NCI-H1092 (cell line): ENCODE measurements at places on chromosomes 4 and X.

GRCh38 chr4:168942985-168943384 is 67.1 kb downstream of the CBR4 start:
- no peak for DNase-seq

- DNase-seq, result no peak
These were observed 74.8 kb downstream of the WWC2 start for GRCh38 chr4:183173580-183174526.

DNA sequence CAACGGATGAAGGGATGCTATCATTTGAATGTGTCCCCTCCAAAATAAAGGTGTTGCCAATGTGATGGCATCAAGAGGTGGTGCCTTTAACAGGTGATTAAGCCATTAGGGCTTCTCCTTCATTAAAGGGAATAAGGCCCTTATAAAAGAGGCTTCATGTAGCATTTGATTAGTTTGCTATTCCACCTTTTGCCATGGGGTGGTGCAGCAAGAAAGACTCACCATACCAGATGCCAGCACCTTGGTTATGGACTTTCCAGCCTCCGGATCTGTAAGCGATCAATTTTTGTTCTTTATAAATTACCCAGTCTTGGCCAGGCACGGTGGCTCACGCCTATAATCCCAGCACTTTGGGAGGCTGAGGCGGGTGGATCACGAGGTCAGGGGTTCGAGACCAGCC is 7.9 kb upstream of the SLC25A43 start:
- DNase-seq, result no peak

GRCh38 chr4:163808011-163808410 is 313.5 kb downstream of the TMA16 start:
- DNase-seq, result no peak

DNA sequence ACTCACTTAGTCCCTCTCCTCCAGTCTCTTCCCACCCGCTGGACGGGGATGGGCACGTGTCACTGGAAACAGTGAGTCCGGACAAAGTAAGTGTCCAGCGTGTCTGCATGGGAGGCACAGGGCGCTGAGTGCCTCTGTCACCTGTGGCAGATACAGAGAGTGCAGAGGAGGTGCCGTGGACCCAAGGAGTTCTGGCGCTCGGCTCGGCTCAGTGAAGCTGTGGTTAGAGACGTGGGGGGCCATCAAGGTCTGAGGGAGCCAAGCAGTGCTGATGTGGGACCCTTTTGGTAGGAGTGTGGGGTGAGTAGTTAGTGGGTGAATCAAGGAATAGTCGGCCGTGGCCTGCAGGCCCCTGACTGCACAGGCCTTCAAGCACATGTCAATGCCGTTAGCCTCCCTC is 40.1 kb upstream of the MSANTD1 start:
- no peak for DNase-seq

- no peak for DNase-seq
These were observed 3.9 kb downstream of the AVPR2 start for GRCh38 chrX:153908219-153908860.

DNA sequence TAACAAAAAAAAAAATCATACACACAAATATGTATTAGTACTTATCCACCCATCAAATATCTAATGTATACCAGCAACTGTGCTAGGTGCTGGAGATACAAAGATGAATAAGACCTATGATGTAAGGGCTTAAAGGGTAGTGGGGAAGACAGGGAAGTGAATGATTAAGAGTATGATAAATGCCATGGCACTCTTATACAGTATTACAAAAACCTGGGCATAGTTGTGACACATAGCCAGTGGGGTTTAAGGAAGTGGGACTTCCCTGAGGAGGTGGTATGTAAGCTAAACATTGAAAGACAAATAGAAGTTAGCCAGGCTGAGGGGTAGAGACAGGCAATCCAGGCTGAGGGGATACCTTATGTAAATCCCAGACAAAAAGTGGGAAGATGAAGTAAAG is 23.5 kb downstream of the CHM start:
- no peak for DNase-seq

- no peak for DNase-seq
These were observed 103.6 kb downstream of the RAPGEF2 start for GRCh38 chr4:159206427-159206871.

DNA sequence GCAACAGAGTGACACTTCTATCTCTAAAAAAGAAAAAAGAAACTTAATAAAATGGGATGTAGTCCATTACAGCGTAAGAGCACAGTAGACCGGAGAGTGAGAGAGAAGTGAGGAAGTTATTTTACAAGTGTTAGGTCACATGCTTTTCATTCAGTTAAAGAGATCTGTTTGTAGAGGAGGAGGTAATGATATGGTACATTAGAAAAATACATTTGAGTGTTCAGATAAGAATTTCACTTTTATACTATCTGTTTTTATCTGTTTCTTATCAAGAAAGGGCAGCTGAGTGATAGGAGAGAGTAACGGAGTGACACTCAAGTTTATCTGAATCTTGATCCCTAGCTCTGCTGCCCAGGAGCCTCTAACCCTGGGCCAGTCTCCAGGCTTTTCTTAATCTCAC is 38.9 kb downstream of the FNIP2 start:
- DNase-seq, result no peak

DNA sequence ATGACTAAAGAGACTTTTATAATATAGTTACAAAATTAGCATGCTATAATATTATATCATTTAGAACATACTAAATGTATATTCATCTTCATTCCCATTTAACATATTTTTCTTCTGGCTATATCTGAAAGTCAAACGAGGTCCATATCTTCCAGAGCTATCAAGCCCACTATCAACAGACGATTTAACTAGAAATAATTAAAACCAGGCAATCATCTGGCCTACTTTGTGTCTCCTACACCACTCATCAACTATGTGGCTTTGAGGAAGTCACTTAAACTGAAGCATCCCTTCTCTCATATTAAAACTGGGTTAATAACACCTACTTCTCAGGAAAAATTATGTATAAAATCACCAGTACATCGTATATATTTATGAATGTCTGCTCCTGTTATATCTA is 1330.5 kb upstream of the PABPC4L start:
- no peak for DNase-seq

- no peak for DNase-seq
These were observed 300.4 kb upstream of the CPEB2 start for GRCh38 chr4:14701896-14702295.

DNA sequence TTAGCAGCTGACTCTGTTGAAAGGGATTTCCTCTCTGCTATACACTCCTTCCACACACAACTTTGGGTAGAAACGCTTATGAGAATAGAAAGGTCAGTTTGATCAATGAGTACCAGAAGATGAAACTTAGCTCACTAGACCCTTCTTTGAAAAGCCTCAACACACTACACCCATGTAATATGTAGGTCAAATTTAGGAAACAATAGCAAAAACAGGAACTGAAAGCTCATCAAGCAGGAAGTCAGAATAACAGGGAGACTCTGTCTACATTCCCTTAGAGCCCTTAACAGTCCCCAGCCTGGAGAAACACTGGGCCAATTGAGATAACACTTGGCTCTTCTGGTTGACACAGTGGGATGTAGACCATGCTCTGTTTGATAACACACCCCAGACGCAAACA is 30.7 kb downstream of the SRPX2 start:
- no peak for DNase-seq

DNA sequence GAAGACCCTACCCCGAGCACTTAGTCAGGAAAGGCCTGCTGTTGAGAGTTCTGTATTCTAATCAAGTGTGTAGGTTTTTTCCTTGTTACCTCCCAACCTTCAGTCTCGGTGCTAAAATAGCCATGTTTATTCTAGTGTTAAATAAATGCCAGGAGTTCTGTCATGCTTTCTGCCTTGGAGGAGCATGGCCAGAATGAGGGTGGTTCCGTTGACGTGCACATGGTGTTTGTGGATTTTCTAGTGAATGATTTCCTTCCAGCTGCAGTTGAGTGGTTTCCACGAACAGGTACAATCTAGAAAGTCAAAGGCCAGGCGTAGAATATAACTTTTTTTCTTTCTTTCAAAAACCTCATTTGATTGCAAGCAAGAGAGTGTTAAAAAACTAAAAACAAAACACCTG is 21.0 kb downstream of the TRMT44 start:
- no peak for DNase-seq

- DNase-seq, result no peak
These were observed 17.9 kb downstream of the BCLAF3 start for GRCh38 chrX:19972984-19973383.

GRCh38 chr4:90121676-90122354 is 5.4 kb upstream of the CCSER1 start:
- DNase-seq, result no peak

DNA sequence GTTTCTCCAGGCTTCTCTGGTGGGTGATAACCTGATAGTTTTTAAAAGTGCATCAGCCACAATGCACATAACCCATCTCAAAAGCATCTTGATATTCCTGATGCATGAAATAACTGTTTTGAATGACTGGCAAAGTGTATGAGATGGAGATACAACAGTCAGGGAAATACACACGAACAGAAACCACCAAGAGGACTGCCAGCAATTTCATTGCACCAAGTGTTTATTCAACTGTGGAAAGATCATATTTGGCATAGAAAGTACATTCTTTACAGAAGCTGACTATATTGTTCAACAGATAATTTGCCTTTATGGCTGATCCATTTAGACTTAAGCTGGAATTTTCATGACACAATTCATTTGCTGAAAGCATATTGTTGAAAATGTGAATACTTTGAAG is 139.5 kb downstream of the SLIT2 start:
- no peak for DNase-seq

GRCh38 chr4:5034206-5034605 is 14.9 kb upstream of the CYTL1 start:
- no peak for DNase-seq

DNA sequence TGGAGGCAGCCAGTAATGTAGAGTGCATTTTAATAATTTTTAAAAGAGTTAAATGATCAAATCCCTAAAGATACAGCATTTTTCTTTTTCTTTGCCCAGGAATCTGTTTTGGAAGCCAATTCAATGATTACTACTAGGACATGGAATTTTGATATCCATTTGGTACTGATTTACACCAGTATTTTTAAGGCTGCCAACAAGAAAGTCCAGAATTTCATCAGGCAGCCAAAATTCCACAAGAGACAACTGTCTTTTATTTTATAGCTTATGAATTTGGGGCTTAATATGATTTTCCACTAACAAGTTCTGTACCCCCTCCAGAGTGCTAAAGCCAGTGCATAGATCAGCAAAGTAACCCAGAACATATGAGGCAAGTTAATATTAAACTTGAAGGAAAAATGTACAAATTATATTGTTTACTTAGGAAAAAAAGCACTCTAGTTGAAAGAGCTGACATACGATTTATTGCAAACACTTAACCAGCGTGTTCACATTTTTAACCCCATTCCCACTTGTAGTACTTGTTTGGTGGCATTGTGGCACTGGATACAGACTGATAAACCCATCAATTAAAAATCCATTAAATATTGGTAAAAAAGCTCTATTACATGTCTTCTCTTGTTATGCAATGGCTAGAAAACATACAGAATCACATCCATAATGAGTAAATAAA is 259.7 kb downstream of the DCHS2 start:
- no peak for DNase-seq

- DNase-seq, result no peak
These were observed 359.1 kb downstream of the ZNF674 start for GRCh38 chrX:46185923-46186810.

DNA sequence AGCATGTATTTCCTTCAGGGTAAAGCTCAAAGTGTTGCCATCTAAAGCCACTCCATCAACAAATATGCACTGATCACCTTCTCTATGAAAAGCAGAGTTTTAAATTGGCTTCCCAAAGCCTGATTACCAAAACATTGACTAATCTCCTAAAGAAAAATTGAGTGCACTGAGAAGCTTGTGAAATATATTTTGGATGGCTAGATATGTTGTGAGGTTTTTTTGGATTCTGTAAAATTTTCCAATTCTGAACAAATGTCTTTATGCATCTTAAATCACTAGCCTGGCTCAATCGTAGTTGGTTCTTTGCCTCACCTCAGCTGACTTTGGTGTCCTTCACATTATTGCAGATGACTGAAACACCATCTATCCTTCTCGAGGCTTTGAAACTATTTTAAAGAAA is 14.9 kb upstream of the EXOSC9 start:
- no peak for DNase-seq

- DNase-seq, result no peak
These were observed 473.4 kb upstream of the CPEB2 start for GRCh38 chr4:14528918-14529317.

DNA sequence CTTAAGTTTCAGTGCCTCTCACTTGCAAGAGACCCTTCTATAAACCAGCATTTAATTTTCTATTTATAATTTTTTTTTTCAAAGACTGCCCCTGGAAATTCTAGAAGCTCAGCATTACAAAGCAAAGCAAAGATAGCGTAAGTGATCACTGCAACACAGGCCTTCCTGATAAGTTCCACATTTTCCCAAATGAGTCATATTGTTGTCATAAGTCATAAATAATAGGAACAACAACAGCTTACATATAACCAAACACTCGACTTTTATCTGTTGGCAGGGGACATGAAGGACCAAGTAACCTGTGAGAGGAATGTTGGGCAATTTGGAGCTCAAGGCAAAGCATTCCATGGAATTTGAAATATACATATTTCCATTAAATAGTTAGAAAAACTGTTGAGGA is 815.5 kb downstream of the DMD start:
- DNase-seq, result no peak

GRCh38 chr4:13511101-13511500 is 27.0 kb upstream of the RAB28 start:
- DNase-seq, result no peak

- DNase-seq, result no peak
These were observed 468.9 kb upstream of the CTSO start for GRCh38 chr4:156422576-156422975.

DNA sequence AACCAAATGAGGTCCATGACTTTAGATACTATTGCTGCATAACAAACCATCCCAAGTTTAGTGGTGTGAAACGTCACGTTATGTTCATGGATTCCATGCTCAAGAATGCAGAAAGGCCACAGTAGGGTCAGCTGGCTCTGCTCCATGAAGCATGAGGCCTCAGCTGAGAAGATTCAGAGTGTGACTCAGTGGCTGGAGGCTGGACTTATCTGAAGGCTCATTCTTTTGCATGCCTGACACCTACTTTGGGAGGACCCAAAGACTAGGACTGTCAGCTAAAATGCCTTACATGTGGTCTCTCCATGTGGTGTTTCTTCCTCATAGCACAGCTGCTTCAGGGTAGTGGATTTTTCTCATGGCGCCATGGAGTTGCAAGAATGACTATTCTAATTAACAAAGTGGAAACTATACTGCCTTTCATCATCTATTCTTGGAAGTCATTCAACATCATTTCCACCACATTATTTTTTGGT is 11.5 kb upstream of the CCDC149 start:
- DNase-seq, result no peak

DNA sequence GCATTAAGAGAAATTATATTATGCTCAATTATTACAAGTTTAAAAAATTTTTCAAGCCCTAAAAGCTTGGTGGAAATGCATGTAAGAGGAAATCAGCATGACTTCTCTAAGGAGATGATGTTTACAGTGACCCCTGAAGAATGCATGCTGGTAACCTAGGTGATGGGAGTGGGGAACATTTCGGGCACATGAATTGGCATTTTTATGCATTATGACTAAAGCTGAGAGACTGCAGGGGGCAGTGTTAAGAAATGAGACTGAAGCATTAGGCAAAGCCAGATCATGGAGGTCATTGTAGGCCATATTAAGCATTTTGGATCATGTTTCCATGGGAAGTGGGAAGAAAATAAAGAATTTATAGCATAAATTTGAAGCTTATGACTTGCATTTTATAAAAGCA is 421.3 kb downstream of the FAT4 start:
- no peak for DNase-seq

- DNase-seq, result no peak
These were observed 13.4 kb upstream of the CHIC2 start for GRCh38 chr4:54077812-54078211.
